ENCODE measurements at places on chromosomes 16 and 17. TPM values are rescaled to one million over a fixed set of nuclear protein-coding genes. Genes with fewer than 3 reads are reported as not detected.

NOXO1 gene
- 0.32 TPM for polyA plus RNA-seq

TMEM220 gene
- 3.8 TPM for polyA plus RNA-seq

TBC1D3E gene
- not detected for polyA plus RNA-seq

KRT9 gene
- polyA plus RNA-seq: not detected

KRTAP9-4 gene
- polyA plus RNA-seq: not detected

ZNF771 gene
- 7.9 TPM for polyA plus RNA-seq

GRAP gene
- polyA plus RNA-seq: 0.17 TPM

TEKT1 gene
- not detected for polyA plus RNA-seq

PSME3 gene
- polyA plus RNA-seq: 214 TPM

CBX4 gene
- 31.0 TPM for polyA plus RNA-seq

DCXR gene
- polyA plus RNA-seq: 69.6 TPM

CCL16 gene
- polyA plus RNA-seq: not detected

LCMT1 gene
- 36.6 TPM for polyA plus RNA-seq

ST6GALNAC2 gene
- 0.59 TPM for polyA plus RNA-seq

CCDC200 gene
- polyA plus RNA-seq: not detected

HSD17B2 gene
- not detected for polyA plus RNA-seq

ABI3 gene
- polyA plus RNA-seq: not detected

CCL13 gene
- polyA plus RNA-seq: not detected

CLEC18B gene
- 0.51 TPM for polyA plus RNA-seq

ZP2 gene
- polyA plus RNA-seq: not detected

EPX gene
- polyA plus RNA-seq: not detected

NOL3 gene
- 38.5 TPM for polyA plus RNA-seq

C17orf107 gene
- polyA plus RNA-seq: 0.30 TPM

ARHGDIG gene
- 1.4 TPM for polyA plus RNA-seq

C16orf96 gene
- polyA plus RNA-seq: not detected

EVPLL gene
- 0.05 TPM for polyA plus RNA-seq

VMP1 gene
- polyA plus RNA-seq: 354 TPM

WNT3 gene
- polyA plus RNA-seq: 5.9 TPM

KRT36 gene
- polyA plus RNA-seq: not detected

KRTAP3-2 gene
- polyA plus RNA-seq: not detected

MPG gene
- polyA plus RNA-seq: 54.3 TPM

SCNN1G gene
- polyA plus RNA-seq: 0.03 TPM

SOST gene
- polyA plus RNA-seq: 0.07 TPM

RASL10B gene
- 0.10 TPM for polyA plus RNA-seq

CTRB1 gene
- polyA plus RNA-seq: not detected

CPHXL2 gene
- polyA plus RNA-seq: not detected

KRT31 gene
- polyA plus RNA-seq: not detected

CA5A gene
- polyA plus RNA-seq: not detected

CCL2 gene
- 144 TPM for polyA plus RNA-seq

WNT9B gene
- polyA plus RNA-seq: 0.07 TPM

DNAAF8 gene
- 0.89 TPM for polyA plus RNA-seq

RPH3AL gene
- 20.0 TPM for polyA plus RNA-seq

MYL11 gene
- 0.70 TPM for polyA plus RNA-seq

NAGLU gene
- 28.2 TPM for polyA plus RNA-seq

NPIPA1 gene
- 61.2 TPM for polyA plus RNA-seq

DRC7 gene
- 0.10 TPM for polyA plus RNA-seq
